Activated gamma-delta T cell (primary cell): ENCODE measurements at places on chromosomes 4 and X.

GRCh38 chr4:4420421-4420820 lies 33.5 kb downstream of the NSG1 start:
- DNase-seq, result no peak

DNA sequence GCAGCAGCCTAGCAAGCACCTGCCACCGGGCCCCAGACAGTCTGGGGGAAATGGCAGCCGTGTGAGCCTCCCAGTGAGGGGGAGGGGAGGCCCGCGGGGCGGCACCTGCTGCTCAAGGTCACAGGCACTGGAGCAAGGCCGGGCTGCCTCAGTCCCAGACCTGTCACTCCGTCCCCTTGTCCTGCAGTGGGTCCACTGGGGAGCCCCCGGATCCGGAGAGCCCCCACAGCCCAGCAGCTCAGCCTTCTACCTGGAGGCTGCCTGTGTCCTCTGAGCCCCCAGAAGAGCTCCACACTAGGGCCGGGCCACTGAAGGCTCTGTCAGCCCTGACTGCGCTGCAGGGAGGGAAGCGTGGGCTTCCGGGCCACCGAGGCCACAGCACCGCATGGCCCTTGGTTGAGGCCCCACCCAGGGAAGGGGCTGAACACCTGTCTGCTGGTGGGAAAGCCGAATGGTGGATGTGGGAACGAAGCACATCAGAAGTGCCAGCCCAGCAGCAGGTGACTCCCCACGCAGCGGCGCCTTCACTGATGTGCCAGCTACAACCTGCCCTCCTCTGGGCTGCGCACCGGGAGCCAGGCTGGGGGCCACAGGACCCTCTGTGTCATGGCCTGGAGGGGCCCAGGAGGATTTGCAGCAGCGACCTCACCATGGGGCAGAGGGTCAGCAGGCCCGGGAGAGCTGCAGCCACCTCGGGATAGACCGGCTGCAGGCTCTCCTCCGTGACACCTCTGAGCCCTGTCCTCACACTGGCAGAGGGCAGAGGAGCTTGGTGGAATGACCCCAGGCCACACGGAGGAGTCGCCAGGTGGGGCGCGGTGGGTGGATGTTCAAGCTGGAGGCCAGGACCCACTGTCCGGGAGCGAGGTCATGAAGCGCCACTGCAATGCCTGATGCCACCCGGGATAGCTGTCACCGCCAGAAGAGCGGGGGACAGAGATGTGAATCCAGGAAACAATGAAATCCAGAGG lies 35.0 kb upstream of the MXD4 start:
- DNase-seq, result no peak

DNA sequence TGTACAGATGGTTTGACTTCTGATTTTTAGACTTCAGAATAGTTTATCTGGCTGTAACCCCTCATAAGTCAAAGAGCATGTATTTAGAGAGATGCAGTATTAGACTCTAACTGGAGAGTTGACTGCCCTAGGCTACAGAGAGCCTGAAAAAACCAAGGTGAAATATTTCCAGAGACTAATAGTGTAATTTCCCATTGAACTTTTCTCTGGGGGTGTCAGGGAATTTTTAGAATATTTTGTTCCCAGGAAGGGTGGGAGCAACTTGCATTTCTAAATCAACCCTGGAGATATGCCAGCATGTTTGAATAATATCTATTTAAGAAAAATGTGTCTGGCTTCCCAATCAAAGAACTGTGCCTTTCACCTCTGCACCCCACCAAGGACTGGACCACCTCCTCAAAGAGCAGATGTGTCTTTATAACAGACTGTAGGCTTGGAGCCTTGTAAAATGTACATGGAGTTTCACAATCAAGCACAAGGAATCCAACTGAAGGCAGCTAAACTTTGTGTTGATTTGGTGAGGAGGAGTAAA lies 2.0 kb downstream of the ANXA3 start:
- DNase-seq, result no peak

DNA sequence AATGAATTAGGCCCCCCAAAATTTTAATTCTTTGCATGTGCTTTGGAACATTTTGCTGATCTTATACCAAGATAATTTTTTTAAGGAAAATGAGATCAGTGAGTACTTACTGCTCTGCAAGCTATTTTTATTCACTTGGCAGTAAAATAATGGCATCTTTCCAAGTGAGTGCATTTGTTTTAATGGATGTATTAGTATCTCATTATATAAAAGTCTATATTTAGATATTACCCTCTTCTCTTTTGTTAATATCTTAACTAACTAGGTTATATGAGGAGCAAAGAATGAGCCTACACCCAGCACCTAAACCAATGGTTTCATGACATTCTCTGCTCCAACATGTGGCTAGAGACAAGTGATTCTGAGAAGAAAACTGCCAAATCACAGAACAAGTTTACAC lies 21.1 kb upstream of the ARAF start:
- DNase-seq, result no peak

GRCh38 chr4:166838975-166839614 lies 395.2 kb downstream of the SPOCK3 start:
- no peak for DNase-seq

GRCh38 chr4:73743795-73744194 lies 3.4 kb downstream of the CXCL8 start:
- DNase-seq, result no peak

DNA sequence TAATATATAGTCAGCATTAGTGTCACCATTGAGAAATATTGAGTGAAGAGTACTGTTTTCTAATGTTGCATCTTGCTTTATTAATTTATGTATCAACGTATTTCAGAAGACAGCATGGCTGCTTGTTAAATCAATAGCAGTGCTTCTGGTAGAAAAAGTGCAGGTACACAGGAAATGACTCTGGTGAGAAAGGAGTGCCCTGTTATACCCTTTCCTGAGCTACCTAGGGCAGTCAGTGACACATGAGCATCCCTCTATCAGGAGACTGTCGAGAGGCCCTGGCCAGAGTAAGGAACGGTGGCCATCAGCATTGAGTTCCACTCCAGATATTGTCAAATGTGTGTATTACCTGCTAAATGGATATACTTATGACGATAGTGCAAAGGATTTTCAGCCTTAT lies 42.1 kb downstream of the SCML1 start:
- no peak for DNase-seq
